Hematopoietic multipotent progenitor cell treated with erythropoietin and hydrocortisone succinate and interleukin-3 and kit ligand, for 8 days (in vitro differentiated cells): ENCODE measurements at places on chromosomes 5 and 9.

DNA sequence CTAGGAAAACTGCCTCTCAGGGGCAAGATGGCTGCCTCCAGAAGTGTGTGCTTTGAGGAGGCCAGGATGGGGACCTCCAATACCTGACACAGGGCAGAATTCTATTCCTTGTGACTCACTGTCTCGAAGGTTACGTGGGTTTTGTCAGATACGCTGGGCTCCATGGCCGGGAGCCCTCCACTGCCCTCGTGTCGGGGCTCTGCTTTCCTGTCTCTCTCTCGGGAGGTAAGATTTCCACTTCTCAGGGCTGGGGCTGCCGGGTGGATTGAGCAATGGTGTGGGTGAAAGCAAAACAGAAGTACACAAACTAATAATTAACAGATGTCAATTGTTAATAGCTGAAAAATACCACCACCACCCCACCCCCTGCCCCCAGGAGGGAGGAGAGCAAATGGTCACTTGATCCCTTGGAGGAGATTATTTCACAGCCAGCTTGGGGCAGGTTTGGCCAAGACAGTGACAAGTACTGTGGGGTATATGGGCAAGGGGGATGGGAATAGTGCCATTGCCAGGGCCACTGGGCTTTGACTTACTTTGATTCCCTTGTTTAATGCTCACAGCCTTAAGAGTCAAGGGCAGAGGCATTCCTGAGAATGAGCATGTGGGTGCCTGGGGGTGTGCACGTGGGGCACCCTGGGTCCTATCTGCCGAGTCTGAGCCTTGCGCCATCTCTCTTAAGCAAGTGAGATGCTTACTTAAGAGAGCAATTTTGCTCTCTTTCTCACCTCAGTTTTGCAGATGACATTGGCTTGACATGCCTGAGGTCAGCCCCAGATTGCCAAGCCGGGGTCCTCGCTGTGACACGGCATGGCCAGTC is 28.8 kb upstream of the DAB2IP start:
- DNase-seq: no peak

DNA sequence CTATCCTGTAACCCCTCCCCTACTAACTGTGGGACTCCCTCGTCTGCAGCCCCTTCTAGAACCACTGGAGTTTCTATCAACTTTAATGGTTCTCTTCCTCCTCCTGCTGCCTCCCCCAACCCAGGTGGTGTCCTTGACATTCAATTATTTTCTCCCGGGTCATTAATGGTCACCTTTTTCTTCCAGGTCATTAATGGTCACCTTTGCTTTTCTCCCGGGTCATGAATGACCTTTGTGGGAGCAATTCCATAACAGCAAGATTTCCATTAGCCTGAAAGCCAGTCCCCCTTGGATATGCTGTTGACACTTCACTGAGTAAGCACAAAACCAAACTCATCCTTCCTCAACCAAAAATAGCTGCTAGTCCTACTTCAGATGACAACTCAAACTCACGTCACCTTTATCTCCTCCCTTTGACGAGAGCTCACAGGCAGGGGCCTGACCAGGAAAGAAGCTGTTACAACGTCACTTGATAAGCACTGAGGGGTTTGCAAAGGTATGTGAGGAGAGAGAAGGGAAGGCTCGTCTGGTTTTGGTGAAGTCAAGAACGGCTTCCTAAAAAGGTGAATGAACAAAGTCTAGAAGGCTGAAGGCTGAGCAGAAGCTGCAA is 10.9 kb downstream of the CCDC127 start:
- no peak for DNase-seq

DNA sequence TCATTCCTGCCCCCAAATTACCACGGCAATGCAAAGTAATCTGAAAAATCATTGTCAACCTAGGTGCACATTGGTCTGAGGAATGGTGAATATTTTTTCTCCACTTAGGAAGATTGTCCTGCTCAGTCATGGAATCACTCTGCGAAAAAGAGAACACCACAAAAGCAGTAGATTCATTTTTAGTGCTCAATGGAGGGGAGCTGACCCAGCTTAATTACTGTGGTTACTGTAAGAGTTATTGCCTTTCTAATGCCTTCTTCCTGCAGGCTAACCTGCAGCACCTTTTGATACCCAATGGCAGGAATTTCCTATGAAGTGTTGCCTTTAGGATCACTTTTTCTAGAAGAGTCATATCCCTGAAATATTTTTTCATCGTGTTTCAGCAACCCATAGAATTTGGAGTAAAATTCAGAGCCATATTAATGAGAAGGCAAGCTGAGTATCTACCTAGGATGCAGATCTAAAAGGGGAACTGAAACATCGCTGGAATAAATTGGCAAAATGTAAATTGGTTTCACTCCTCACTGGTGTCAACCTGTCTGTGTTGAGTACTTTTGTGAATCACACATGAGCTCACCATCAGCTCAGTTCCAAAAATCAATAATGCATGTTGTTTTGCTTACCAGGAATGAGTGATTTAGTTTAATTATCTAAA is 464.5 kb downstream of the CSNK1G3 start:
- no peak for DNase-seq

- DNase-seq: no peak
These were observed 59.1 kb downstream of the CDC42SE2 start for GRCh38 chr5:131322926-131323325.

DNA sequence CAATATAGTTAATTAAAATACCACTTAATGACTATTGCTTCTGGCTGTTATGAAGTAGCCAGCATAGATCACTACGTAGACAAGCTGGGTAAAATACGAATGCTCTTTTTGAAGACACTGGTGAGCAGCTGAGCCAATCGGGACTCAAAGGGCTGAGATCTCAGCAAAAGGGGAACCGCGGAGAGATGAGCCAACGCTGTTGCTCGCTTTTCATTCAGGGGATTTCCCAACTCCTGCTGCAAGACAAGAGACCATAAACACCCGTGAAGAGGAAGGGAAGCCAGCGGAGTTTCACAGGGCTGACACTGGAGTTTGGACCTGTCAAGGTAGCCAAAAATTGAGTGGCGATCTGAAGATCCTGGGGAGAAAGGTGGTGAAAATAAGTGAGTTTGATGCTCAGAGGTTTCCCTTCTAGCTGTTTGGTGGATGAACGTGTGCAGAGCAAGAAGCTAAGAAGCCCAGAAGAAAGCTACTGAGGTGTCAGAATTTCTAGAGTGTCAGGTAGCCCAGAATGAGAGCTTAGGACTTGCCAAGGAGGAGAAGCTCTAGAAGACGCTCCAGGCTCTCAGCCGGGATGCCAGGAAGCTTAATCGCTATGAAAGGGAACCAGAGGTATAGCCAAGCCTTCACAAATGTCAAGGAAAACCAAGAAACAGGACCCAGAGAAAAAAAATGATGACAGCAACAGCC is 79.6 kb upstream of the RNU6ATAC start:
- no peak for DNase-seq

DNA sequence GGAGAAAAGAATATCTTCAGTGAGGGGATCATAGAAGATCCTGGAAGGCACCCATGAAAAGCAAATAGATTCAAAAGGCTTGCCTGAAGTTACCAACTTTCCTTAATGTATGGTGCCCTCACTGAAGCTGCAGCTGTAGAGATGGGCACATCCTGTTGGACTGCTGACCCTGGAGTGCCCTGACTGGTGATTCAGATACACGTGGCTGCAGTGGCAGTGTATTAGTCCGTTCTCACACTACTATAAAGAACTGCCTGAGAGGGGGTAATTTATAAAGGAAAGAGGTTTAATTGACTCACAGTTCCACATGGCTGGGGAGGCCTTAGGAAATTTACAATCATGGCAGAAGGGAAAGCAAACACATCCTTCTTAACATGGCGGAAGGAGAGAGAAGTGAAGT is 80.3 kb downstream of the OSMR start:
- DNase-seq: no peak

DNA sequence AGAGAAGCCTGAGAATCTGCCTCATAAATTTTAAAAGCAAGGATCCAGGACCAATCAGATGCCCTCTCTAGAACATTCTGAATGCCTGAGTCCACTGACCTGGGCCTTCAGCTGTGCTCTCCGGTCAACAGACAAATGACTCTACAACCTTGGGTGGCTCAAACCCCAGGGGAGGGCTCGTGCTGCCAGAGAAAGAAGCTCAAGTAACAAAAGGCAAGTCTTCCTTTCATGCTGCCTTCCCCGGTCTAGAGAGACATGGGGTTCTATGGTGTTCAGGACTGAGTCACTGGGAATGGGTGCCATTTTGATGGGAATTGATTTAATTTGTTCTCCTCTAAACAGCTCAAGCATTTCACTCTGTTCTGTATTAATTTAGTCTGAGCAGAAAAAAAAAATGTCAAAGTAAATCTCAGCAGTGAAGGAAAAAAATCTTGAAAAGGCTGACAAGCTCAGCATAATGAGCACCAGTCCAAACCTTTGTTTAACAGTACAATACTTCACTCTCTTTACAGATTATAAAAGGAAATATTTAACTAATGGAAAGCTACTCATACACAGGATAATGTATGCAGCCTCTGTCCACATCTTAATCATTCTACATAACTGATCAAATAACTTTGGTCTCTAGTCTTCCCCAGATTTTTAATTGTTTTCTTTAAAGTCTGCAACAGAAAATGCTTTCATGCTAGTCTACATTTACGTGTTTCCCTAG is 191.0 kb downstream of the GLIS3 start:
- DNase-seq: no peak

- DNase-seq: no peak
These were observed 177.9 kb upstream of the KCNN2 start for GRCh38 chr5:114184006-114184405.

GRCh38 chr9:88746029-88746742 is 211.2 kb downstream of the NXNL2 start:
- no peak for DNase-seq

DNA sequence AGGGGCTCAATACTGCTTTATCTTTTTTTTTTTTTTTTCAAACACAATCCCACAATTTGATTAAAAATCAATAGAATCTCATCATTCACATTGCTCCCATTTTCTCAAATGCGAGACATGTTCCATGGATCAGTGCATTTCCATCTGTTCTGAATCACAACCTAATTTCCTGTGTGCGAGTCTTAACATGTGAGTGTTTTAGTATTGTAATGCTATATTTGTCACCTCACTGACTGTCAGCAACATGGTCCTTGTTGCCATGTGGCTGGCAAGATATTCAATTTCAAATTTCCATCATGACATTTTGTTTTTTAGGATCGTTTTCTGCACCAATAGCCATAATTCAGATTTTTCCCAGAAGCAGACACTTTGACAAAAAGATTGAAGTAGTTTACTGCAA is 233.2 kb upstream of the PRDM9 start:
- no peak for DNase-seq

DNA sequence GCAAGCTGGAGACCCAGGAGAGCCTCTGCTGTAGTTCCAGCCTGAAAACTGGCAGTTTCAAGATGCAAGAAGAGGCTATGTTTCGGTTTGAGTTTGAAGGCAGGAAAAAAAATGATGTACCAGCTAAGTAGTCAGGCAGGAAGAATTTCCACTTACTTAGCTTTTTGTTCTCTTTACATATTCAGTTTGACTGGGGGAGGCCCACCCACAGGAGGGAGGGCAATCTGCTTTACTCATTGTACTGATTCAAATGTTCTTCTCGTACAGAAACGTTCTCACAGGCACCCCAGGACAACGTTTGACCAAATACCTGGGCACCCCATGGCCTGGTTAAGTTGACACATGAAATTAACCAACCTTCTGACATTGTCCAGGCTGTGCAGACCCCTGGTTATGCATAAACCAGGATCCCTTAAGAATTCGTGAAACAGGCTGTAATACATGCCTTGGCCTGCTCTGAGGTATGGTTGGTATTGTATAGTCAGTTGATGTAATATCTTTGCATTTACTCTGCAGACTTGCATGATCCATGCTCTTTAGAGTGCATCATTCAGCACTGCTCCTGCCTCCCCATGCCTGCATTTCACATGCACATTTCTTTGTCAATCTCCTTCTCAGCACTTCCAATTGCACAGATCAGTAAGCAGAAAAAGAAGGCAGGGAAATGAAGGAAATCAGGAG is 687.1 kb downstream of the TAF11L14 start:
- no peak for DNase-seq
